ENCODE measurements at places on chromosomes 2 and 18. TPM values are rescaled to one million over a fixed set of nuclear protein-coding genes. Genes with fewer than 3 reads are reported as not detected.
A peak's percentile ranks its signal among the peaks of the same experiment; 100 is the strongest.

- no peak for DNase-seq
These were observed 77.9 kb downstream of the CABLES1 start for GRCh38 chr18:23213200-23213599.

DNA sequence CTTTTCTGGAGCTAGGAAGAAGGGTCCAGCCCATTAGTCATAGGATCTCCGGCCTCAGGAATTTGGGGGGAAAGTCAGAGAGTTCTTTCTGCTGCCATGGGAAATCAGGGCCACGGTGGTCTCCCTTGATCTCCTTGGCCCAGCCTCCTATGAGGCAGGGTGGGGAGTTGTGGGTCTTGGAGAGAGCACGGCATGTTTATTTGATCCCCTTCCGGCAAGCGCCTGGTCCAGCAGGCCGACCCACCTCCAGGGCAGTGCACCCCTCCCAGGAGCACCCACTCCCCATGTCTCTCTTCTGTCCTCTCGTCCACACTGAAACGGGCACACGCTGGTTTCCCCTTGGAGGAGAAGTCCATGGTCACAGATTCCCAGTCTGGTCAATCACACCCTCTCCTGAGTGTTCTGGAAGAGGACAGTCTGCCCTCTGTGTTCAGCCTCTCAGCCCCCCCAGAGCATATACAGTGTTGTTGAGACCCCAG lies 464.6 kb upstream of the HS6ST1 start:
- no peak for DNase-seq

DNA sequence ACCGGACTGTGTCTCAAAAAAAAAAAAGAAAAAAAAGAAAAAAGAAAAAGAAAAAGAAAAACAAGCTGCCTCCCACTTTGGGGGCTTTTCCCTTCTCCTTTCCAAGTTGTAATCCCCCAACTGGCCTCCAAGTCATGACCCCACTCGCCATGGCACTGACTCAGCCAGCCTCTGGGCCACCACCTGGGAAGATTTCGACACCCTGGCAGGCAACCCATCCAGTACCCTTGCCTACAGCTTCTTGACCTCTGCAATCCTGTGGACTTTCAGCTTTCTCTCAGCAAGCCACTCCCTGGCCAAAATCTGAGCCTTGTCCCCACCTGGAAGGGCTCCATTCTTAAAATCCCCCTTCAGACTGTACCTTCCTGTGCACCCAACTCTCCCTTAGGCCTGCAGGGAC lies 22.3 kb upstream of the FOSL2 start:
- no peak for DNase-seq

- no peak for DNase-seq
These were observed 27.0 kb upstream of the TWIST2 start for GRCh38 chr2:238820916-238821315.

- no peak for DNase-seq
These were observed 569.0 kb upstream of the SYT4 start for GRCh38 chr18:43846299-43846698.

DNA sequence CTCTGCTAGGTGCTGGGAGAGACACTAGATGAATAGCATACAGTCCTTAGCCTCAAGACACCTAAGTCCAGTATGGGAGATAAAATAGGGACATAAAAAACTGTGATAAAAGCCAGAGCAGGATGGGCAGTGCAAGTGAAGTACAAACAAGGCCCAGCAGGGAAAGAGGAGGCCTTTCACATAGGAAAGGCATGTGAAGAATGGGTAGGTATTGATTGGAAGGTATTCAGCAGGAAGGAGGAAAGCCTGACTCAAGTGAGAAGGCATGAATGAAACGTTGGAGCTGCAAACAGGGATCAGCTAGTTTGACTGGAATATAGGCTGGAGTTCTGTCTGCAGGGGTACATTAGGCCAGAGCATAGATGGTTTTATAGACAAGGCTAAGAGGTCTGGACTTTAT lies 11.0 kb upstream of the CXCR4 start:
- DNase-seq = no peak

- DNase-seq = peak; percentile 24
These were observed 1.6 kb downstream of the KLHL14 start for GRCh38 chr18:32771169-32771751.

- DNase-seq = no peak
These were observed 128.6 kb upstream of the WDR75 start for GRCh38 chr2:189312643-189313042.

DNA sequence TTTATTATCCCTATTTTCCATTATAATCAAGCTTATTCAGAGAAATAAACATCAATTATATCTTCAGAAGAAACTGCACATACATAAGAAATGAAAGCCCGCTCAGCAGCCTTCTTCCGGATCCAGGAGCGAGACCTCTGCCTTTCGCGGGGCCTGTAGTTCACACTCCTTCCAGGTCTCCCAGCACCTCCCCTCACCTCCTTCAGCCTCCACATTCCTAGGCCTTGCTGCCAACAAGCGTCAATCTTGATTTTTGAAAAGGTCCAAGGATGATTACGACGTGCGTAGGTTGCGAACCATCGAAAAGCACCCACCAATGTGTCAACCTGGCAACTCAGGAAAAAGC lies 355 bp upstream of the KIDINS220 start:
- DNase-seq = no peak

- no peak for DNase-seq
These were observed 261.0 kb downstream of the TPGS2 start for GRCh38 chr18:36567800-36568199.

DNA sequence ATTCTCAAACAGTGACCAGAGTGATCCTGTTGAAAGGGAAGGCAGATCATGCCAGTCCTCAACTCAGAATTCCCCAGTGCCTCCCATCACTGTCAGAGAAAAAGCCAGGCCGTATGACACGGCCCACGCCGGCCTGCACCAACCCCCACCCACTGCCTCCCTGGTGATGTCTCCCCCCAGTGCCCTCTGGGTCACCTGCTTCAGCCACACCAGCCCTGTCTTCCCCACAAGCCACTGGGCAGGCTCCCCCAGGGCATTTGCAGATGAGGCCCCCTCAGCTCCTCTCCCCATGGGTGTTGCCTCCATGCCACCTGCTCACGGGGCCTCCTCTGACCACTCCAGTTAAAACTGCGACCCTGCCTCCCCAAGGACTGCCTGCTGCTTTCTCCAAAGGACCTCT lies 169.8 kb downstream of the SH3RF3 start:
- DNase-seq = no peak

GRCh38 chr2:79082987-79083386 lies 4.8 kb downstream of the REG1B start:
- DNase-seq = no peak

Gene MEIS1
- 100 TPM for polyA plus RNA-seq

Gene KATNAL2
- polyA plus RNA-seq = 10.1 TPM

Gene CFAP65
- polyA plus RNA-seq = 0.26 TPM

Data from right renal pelvis (tissue), 4 donors.